Renal cortex interstitium (tissue), 15 donors: ENCODE measurements at places on chromosomes 6 and 20. TPM values are rescaled to one million over a fixed set of nuclear protein-coding genes. Genes with fewer than 3 reads are reported as not detected.

DNA sequence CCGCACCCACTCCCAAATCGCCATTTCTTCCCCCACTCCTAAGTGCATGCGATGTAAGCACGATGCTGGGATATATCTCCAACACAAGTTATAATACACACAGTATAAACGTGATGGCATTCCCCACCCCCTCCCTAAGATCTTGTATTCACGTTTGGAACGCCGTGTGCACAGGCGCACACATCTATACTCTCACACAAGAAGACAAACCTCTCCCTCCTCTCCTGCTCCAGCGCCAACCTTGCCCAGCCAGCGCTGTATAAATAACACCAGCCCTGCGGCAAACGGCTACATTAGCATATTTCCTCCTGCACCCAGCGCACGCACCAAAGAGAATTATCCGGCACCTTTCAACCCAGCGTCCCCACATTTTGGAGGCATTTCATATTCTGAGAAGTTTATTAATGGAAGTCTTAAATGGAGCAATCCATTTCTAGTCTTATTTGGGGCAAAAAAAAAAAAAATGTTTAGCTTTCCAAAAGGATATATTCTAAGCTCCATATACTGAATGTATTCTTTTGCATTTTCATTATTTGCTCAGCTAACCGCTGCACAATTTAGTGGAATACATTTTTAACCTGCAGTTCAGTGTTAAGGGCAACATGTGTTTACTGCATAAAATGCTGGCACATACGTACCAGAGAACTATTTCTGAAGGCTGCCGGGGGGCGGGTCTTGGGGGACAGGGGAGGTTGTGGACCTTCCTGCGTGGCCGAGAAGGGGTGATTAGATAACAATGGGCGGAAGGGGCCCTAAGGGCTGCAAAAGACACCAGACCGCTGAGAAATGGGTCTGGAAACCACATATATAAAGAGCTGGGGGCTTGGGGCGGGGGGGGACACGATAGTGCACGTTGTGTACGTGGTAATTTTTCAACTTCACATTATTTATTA, 1.1 kb upstream of the SLC22A23 start:
- DNase-seq, result no peak

DNA sequence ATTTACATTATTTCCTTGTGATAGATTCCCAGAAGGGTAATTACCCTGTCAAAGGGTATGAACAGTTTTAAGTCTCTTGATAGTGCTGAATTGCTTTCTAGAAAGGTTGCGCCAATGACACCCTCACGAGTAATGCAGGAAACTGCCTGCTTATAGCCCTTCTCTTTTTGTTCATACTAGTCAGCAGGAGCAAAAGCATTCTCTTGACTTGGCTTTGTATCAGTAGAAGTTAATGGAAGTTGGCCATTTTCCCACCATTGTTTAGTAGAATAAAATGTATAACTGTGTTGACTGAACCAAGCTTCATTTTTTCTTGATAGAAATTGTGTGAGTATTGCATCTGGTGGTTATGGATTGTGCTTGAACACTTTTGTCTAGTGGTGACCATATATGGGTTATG, 100.1 kb downstream of the FARS2 start:
- no peak for DNase-seq

- no peak for DNase-seq
Observed at GRCh38 chr6:6721606-6722005, 133.1 kb downstream of the LY86 start.

DNA sequence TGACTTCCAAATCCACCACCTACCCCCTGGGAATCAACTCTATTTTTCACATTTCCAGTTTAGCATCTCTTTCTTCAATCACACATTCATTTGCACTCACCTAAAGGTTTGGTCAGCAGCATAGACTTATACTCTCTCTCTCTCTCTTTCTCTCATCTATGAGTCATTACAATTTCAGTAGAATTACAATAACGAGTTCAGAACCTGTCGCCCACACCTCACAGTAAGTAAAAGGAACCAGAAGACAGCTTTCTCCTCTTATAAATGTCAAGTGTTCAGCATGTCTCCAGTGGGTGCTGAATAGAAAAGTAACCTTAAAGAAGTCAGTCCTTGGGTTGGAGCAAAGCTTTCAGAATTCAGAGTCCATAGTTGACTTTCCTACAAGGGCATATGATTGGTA, 1.1 kb upstream of the PHACTR1 start:
- no peak for DNase-seq

DNA sequence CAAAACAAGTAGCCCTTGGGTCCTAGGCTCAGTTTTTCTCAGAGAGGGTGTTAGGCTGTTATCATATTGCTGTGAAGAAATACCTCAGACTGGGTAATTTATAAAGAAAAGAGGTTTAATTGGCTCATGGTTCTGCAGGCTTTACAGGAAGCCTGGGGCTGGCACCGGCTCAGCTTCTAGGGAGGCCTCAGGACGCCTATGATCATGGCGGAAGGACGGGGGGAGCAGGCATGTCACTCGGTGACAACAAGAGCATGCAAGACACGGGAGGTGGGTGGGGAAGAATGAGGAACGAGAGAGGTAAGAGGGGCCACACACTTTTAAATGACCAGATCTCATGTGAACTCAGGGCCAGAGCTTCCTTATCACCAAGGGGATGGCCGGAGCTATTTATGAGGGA, 26.9 kb downstream of the CDH26 start:
- DNase-seq, result no peak

The RIN2 gene
- polyA plus RNA-seq, result 38.2 TPM

DNA sequence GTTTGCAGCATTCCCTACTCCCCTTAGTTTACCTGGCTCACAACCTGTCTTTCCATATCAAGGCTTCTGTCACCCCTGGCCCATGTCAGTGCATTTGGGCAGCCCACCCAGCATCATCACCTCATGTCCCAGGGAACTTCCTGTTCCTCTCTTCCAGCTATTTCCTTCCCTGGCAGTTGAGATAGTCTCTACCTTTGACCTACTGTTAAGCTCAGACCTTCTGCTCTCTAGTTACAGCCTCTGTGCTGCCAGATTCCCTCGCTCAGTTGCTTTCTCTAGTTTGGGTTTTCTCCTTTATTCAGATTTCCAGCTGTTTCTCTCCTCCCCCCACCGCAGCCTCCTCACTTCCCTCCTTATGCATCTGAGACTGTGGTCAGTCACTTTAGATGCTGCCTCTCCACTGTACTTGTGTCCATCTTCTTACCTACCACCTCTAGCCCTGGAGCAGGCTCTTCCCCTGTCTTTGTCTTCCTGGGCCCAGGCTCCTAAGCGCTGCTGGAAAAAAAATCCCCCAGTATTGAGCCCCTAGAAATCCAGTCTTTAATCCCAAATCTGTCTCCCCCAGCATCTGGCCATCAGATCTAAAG, 16.3 kb downstream of the PTPN1 start:
- DNase-seq, result no peak
